ENCODE measurements at places on chromosomes 1 and 21.

DNA sequence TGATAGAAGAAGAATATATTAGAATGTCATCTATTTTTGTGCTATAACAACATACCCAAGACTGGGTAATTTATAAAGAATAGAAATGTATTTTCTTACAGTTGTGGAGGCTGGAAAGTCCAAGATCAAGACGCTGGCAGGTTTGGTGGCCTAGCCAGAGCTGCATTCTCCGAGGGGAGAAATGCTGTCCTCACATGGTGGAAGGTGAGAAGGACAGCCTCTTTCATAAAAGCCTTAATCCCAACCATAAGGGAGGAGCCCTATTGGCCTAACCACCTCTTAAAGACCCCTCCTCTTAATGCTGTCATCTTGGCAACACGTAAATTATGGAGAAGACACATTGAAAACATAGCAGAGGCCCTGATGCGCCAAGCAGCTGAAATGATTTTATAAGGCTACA lies 60.1 kb upstream of the KAZN start:
- DNase-seq: no peak

- DNase-seq: no peak
Observed at GRCh38 chr21:39669485-39669884, 56.7 kb downstream of the B3GALT5 start.

DNA sequence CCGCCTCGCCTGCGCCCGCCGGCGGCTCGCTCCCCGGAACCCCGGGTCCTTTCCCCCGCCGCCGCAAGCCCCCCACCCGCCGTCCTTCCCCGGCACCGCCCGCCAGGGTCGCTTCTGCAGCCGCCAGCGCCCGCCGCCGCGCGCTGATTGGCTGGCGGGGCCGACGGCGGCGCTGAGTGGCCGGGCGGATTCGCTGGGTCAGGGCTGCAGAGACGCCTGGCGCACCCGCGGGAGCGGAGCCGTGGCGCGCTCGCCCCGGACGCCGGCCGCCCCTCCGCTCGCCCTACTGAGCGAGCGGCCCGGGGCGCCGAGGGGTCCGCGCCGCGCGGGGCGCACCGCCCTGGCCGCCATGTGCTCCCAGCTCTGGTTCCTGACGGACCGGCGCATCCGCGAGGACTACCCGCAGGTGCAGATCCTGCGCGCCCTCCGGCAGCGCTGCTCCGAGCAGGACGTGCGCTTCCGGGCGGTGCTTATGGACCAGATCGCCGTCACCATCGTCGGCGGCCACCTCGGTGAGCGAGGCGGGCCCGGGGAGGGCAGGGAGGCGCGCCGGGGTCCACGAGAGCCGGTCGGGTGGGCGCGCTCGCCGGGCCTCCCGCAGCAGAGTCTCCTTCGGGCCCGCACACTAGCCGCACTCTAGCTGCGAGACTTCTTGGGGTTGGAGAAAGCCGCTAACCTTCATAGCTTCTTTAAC lies at the start of gene RIMKLA:
TSS of gene RIMKLA (plus strand) at position 207 of the 694 bp plus-strand sequence. CDS start at position 350, 143 bp downstream.
- peak; percentile 47 for DNase-seq

DNA sequence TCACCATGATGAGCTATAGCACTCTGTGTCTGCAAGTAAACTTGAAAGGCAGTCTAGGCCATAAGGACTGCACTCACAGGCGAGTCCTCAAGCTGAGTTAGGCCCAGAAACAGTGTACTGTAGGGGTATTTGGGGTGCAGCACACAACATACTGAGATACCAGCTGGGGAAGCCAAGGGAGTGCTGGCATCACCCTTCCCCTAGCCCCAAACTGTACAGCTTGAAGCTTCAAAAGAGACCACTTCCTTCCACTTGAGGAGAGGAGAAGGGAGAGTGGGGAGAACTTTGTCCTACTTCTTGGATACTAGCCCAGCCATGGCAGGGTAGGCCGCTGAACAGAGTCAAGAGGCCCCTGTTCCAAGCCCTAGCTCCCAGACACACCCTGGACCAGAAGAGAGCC lies 24.2 kb upstream of the SNX7 start:
- DNase-seq: no peak

DNA sequence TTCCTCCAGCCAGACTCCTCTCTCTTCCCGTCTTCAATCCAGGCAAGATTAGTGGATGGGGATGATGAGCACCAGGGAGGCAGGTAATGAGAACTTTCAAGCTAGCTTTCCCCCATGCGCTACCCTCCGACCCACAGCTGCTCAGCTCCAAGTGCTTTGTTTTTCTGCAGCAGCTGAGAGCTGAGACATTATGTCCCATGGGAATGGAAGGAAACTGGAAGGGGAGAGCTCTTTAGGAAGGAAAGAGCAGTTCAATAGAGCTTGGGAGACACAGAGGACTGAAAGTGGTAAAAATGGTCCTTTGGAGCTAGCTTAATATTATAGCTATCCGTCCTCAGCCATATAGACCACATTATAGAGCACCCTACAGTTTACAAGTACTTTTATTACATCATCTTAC lies 39.8 kb downstream of the RAB3B start:
- DNase-seq: no peak

GRCh38 chr1:183694066-183694465 lies 41.0 kb upstream of the APOBEC4 start:
- DNase-seq: no peak

DNA sequence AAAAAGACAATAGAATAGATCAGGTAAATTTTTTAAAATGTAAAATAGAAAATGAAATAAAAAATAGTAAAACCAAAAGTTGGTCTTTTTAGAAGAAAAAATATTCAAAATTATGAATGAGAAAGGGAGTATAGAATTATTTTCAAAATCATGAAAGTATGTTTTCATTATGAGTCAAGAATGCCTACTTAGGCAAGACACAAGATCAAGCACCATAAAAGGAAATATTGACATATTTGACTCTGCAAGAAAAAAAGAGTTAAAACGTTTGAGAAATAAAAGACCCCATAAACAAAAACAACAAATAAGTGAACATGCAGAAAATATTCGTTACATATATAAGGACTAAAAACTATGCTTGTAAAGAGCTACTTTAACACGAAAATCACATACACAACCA lies 4.8 kb upstream of the COX20 start:
- no peak for DNase-seq

DNA sequence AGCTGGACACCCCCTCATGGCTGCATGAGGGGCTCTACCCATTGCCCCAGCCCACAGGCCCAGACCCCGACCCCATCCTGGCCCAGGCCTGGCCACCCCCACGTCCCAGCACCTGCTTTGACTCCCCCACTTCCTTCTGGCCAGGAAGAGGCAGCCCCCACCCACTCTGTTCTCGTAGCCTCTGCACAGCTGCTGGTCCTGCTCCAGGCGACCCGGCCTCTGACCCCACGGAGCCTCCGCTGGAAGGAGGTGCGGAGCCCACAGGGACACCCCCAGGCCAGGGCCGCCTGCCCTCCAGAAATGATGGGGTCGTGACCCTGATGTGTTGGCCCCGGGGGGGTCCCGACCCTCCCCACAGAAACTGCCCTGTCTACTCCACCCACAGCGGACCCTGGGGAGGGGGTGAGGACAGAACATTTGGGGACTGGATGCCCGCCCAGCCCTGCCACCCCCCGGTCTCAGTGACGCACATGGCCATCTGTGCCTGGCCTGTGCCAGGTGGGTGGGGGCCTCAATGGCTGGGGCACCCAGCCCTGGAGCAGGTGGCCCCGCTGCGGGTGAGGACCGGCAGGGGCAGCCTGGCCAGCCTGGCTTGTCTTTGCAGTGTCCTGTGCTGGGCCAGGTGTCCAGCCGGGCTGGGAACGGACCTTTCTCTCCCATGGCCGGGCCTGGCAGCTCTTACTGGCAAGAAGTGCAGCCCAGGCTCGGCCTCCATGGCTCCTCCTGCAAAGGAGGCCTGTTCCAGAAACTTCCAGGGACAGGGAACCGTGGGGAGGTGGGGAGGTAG lies 78.6 kb downstream of the MORN1 start:
- DNase-seq: no peak

DNA sequence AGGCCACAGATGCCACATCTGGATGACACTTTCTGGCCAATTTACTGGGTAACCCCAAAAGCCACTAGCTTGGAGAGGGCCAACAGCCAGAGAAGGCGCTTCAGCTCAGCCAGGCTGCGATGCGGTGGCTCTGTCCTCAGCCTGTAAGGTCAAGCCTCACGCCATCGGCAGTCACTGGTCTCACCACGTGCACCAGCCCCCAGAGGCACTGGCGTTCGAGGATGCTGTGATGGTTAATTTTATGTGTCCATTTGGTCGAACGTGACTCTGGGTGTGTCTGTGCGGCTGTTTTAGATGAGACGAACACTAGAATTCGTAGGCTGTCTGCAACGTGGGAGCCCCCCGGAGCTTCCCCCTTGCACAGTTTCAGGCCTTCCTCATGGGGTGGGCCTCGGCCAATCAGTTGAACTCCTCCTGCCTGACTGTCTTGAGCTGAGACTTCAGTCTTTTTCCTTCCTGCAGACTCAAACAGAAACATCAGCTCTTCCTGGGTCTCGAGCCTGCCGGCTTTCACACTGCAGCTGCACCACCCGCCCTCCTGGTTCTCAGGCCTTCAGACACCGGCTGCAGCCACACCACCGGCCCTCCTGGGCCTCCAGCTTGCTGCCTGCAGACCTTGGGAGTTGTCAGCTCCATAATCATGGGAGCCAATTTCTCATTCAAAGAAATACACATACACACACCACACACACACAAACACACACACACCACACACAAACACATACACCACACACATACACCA lies 41.6 kb upstream of the SLC45A1 start:
- DNase-seq: no peak

GRCh38 chr1:47963568-47964358 lies 33.4 kb downstream of the TRABD2B start:
- DNase-seq: no peak

DNA sequence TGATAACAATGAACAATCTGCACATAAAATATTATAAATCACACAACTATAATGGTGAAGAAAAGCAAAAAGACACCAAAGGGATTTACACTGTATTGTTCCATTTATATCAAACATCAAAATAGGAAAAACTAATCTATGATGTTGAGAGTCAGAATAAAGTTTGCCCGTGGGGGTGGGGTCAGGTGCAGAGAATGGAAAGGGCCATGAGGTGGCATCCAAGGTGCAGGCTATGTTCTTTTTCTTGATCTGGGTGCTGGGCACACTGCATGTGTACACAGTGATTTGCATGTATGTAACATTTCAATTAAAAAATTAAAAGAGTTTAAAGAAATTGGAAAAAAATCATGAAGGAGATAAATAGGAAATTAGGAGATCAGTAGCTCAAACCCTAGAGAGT lies 127.3 kb downstream of the DSCAM start:
- no peak for DNase-seq

GRCh38 chr1:65679773-65680172 lies 112.9 kb upstream of the PDE4B start:
- DNase-seq: no peak

- DNase-seq: no peak
Observed at GRCh38 chr1:147500309-147500839, 40.9 kb upstream of the BCL9 start.
